Central memory CD4-positive, alpha-beta T cell (primary cell): ENCODE measurements at places on chromosomes 7 and 10.

- no peak for DNase-seq
Observed at GRCh38 chr10:125083576-125083920, 76.8 kb downstream of the CTBP2 start.

DNA sequence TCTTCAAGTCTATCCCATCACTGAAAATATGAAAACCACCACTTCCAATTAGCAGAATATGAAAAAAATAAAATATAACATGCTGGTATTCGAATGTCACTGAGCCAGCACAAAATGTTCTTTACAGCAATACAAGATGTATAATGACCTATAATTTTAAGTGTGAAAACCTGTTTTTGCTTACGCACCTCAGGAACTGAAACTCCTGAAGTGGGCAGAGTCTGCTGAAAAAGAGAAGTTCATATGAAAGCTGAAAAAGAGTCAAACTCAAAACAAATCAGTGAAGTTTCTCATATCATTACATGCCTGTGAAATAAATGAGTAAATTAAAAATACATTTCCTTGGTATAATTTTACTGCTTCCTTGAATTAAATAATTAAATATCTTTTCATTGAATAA is 272.5 kb downstream of the DGKB start:
- DNase-seq = no peak

DNA sequence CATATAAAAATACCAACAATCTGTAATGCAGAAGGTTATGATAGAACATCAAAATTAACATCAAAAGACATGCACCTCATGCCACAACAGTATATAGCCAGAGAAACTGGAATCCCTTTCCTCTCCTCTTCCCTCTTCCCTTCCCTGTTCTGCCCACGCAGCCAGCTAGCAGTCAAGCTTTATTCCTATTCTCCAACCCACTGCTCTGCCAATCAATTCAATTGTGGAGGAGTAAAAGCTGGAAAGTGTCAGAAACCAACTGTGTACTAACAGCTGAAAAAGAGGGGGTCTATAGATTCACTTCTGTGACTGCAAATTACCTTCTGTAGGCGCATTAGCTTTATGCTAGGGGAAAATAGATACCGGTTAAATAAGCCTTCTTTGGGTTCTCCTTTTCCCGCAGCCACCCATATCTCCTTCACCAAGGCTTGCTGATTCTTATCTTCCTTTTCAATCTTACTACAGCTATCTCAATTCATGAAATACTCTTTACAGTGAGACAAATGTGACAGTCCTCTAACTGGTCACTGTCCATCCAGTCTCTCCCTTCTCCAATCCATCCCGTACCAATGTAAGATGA is 16.3 kb downstream of the ABI1 start:
- DNase-seq = no peak

DNA sequence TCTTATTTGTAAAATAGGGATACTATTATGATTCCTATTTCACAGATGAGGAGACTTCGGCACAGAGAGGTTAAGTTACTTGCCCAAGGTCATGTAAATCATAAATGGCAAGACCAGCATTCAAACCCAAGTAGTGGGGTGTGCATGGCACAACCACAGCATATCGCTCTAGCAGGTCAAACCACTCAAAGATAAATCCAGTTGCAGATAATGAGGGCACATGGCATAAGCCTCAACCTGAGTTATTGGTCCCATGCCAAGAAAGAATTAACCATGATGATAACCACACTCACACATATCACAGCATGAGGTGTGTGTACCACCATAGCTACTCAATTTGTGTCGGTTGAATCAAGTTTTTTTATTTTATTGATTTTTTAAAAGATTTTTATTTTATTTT is 180.5 kb downstream of the CREB5 start:
- no peak for DNase-seq

GRCh38 chr10:20202337-20202736 is 386.1 kb downstream of the PLXDC2 start:
- no peak for DNase-seq

DNA sequence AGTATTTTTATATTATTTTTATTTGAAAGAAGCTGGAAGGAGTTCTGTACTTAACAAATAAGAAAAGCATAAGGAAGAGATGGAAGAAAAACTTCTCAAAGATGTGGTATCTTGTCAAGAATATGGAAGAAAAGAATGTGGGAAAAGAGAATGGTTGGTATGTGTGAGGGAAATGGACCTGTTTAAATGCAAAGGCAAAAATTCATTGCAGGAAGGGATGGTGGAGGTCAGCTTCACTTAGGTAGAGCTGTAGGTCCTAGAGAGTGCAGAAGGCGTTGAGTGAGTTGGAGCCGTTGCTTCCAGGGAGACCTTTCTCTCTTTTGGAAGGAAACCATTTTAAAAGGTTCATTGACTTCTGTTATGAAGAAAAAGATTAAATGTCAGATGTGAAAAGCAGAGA is 107.3 kb downstream of the EXOC4 start:
- DNase-seq = no peak

GRCh38 chr7:30713392-30713791 is 31.1 kb upstream of the CRHR2 start:
- no peak for DNase-seq

DNA sequence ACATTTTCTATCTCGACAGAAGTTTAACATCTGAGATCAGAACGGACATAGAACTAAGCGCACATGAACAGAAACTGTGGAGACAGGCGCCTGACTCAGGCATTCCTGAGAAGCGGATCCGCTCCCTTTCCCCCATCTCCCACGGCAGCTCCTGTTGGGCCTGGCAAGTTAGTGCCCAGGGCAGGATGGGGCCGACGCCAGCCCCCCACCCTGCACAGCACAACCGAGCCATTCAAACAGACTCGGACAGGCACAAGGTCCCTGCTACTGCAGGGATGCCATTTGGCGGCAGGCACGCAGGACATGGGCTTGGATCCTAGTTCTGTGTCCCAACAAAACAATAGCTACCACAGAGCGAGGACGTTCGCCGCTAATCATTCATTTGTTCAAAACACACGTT is 271.8 kb downstream of the USP6NL start:
- DNase-seq = no peak

- DNase-seq = no peak
Observed at GRCh38 chr10:11849911-11850310, 26.8 kb downstream of the PROSER2 start.

DNA sequence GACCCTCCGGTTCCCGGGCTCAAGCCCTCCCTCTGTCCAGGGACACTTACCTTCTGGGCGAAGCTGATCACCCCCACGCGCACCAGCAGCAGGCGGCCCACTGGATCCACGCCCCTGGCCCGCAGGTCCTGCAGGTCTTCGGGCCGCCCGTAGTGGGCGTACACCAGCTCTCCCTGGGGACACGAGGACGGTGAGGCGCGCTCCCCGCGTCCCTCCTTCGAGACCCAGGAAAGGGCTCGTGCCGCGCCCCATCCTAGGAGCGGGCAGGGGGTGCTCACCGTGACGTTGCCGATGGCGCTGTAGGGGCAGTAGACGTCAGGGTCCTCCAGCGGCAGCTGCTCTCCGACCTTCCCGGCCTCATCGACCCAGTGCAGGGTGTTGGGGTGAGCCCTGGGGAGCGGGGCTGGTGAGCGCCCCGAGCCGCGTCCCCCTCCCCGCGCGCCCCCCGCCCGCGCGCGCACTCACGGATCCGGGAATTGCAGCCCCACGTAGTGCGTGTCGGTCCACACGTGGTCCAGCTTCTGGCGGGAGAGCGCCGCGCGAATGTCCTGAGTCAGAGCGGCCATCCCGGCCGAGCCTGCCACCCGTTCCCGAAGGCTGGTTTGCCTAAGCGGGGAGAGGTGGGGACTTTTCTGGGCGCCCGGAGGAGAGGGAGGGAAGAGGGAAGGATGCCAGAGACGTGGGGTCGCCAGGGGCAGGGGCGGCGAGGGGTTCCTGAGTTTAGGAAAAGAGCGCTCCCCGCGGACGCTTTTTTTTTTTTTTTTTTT is 8.2 kb downstream of the TFR2 start:
- peak; percentile 56 for DNase-seq

GRCh38 chr7:97116308-97116707 is 1.2 kb upstream of the SDHAF3 start:
- DNase-seq = no peak

GRCh38 chr7:41467596-41467995 is 235.3 kb downstream of the INHBA start:
- DNase-seq = no peak

- no peak for DNase-seq
Observed at GRCh38 chr7:70301673-70302185, 703.5 kb downstream of the AUTS2 start.
